Naive B cell (primary cell): ENCODE measurements at places on chromosomes 5 and 9. TPM values are rescaled to one million over a fixed set of nuclear protein-coding genes. Genes with fewer than 3 reads are reported as not detected.

DNA sequence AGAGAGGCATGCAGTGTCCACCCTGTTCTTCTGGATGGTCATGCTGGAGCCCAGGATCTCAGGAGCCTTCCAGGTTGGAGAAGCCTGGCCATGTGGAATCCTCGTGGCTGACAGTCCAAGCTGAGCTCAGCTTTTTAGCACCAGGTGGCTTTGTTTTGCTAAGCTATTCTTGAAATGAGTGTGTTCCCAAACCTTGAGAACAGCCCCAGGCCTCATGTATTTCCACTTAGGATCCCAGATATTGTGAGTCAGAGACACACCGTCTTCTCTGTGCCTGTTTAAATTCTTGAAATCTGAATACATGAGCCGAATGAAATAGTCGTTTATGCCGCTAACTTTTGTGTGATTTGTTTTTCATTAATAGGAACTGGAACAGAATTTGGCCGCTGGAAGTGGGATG, 61.2 kb downstream of the IRX2 start:
- H3K4me1 ChIP-seq: no peaks in the 10 kb centered on the region
- H3K36me3 ChIP-seq: no peaks in the 10 kb centered on the region
- no peak for DNase-seq
- H3K27ac ChIP-seq: no peak overlapping the region
- H3K4me3 ChIP-seq: no peak overlapping the region

DNA sequence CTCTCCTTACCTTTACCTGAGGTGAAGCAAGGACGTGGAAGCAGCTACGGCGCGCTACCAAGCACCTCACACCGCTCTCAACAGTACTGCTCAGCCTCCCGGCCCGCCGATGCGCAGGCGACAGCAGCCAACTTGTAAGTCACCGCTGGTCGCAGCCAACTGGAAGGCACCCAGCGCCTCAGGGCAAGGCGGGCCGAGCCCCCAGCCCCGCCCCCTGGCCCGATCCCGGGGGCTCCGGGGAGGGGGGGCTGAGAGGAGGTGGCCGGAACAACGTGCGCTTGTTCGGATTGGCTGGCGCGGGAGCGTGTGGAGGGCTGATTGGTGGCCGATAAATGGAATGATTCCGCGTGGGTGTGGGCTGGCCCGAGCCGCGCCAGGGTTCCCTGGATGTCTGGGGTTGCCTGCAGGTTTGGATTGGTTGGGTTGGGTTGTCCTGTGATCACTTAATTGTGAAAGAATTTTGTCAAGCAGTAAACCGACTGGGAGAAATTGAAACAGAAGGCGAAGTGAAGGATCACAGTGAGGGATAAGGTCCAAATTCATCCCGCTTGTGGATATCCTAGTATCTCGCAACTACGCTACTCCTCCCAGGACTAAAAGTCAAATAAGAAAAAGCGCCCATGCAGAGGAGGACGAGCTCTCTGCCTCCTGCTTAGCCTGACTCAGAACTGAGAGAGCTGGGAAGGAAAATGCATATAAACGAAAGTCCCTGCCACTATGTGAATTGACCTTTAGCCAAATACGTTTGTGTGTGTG, at the start of gene STARD4:
STARD4 (minus strand) TSS at position 161 of the 756 bp plus-strand sequence. CDS start 5,102 bp downstream, outside the sequence.
- H3K27ac ChIP-seq: peak within 1 kb of the TSS; percentile 99
- peaks cover 5% of the 10 kb centered on the region for H3K4me1 ChIP-seq
- H3K27me3 ChIP-seq: no peaks in the 10 kb centered on the region
- H3K36me3 ChIP-seq: no peaks in the 10 kb centered on the region
- H3K4me3 ChIP-seq: peak within 1 kb of the TSS; percentile 100

DNA sequence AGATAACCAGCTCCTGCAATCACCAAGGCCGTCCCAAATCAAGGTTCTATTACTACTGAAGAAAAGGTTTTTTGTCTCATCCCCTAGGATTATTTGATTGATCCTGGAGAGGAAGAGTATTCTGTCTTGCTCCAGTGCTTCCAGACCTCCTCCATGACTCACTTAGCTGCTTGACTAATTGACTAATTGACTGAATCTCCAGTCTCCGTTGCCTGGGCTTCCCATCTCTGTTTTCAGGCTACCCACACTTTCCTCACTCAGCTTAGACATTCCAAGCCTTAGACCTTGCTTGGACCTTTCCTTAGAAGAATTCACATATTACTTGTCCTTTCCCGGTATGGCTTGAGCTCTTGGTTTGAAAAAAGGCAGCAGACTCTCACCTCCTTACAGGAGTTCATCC, 60.6 kb downstream of the FRMD3 start:
- H3K27ac ChIP-seq: no peak overlapping the region
- DNase-seq: no peak
- no peaks in the 10 kb centered on the region for H3K36me3 ChIP-seq
- no peak overlapping the region for H3K4me3 ChIP-seq
- peaks cover 11% of the 10 kb centered on the region for H3K4me1 ChIP-seq

GRCh38 chr5:79062436-79062835, 7.0 kb downstream of the DMGDH start:
- no peaks in the 10 kb centered on the region for H3K36me3 ChIP-seq
- no peak overlapping the region for H3K4me3 ChIP-seq
- H3K27ac ChIP-seq: no peak overlapping the region

Gene OBP2B
- not detected for polyA plus RNA-seq

Gene SPATA31C1
- not detected for polyA plus RNA-seq

Gene CER1
- not detected for polyA plus RNA-seq

Gene BOD1
- polyA plus RNA-seq: 21.3 TPM
